CD4-positive, alpha-beta T cell (primary cell): ENCODE measurements at places on chromosomes 6 and 20. TPM values are rescaled to one million over a fixed set of nuclear protein-coding genes. Genes with fewer than 3 reads are reported as not detected.

DNA sequence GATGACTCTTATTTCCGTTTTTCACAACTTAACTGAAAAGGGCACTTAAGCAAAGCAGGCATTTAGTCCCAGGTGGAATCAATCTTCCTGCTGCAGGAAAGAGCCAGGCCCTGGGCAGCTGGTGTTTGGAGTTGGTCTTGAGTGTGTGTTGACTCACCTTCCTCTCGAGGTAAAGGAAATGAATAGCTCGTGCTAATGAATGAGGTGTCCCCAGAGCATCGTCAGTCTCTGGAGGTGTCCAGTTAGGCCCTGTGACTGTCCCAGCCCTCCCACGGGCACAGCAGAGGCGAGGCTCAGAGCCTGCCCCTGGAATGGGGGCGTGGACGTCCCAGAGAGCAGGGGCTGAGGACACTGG is 277.7 kb downstream of the NRN1 start:
- no peak for DNase-seq

DNA sequence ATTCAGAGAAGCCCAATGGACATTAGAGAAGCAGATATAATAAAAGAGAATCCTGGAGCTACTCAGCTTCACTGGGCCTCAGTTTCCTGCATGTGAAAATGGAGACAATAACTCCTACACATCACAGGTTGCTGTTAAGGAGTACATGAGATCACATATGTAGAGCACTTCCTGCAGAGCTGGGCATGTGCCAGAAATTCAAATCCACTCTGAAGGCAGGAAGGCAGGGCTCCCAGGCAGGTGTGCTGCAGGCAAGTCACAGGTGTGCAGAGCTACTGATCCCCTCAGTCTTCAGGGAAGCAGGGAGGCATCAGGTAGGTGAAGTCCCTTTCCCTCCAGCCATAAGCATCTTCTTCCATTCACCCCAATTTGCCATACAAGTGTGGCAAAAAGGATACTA is 48.0 kb downstream of the DST start:
- DNase-seq: peak; percentile 24

GRCh38 chr6:71582820-71583219 is 294.2 kb downstream of the OGFRL1 start:
- DNase-seq: no peak

DNA sequence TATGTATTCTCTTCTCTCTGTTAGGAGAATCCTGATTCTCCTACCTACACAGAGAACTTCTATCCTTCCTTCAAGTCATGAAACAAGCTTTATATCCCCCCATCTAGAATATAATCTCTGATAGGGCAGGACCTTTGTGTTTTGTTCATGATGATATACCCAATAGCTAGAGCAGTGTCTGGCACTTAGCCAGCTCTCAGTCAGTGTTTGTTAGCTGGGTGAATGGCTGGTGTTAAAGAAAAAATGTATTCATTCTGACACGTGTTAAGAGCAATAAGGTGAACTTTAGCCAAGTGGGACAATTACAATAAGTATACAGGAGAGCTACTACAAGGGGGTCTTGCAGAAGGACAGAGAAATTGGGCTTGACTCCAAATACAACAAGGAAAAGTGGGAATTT is 34.3 kb upstream of the TNFRSF21 start:
- DNase-seq: no peak

- DNase-seq: peak; percentile 60
These were observed at the start of gene SYTL3 for GRCh38 chr6:158649289-158650143. SYTL3 (plus strand) TSS chr6:158650054; CDS start chr6:158663269, 13,215 bp downstream.

DNA sequence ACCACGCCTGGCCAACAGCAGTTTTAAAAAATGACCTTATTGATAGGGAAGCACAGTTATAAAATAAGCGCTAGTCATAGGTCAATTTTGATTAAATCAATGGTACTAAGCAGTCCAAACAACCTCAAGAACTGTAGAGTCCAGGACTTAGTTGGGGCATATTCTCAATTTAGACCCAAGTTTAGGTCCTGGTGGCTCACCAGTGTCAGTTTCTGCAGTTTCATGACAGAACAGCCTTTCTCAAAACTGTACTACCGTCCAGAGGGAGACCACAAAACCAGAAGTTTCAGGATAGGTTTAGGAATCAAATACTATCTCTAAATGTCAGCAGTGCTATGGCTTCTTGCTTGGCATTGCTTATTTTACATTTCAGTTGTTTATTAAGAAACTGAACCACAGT is 39.1 kb downstream of the LHFPL5 start:
- no peak for DNase-seq

GRCh38 chr6:101986476-101986875 is 593.0 kb downstream of the GRIK2 start:
- no peak for DNase-seq

GRCh38 chr6:37130704-37131103 is 39.2 kb upstream of the PIM1 start:
- DNase-seq: peak; percentile 34

- no peak for DNase-seq
These were observed 810 bp downstream of the LAMP5 start for GRCh38 chr20:9515214-9515585.

DNA sequence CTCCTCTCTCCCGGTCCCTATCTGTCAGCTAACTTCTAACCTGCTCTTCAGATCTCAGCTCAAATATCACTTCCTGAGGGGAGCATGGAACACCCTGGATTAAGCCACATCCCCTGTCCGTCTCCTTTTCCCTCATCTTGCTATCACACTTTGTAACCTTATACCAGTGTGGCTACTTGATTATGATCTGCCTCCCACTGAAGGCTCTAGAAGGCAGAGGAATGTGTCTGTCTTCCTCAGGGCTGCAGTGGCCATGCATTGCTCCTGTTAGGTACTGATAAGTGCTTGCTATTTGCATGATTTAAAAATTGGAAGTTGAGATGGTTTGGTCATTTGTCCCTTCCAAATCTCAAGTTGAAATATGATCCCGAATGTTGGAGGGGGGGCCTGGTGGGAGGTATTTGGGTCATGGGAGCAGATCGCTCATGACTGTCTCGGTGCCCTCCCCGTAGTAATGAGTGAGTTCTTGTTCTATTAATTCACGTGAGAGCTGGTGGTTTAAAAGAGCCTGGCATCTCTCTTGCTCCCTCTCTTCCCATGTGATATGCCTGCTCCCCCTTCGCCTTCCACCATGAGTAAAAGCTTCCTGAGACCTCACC is 71.4 kb downstream of the PLCB4 start:
- DNase-seq: no peak

Gene EDN1
- 0.80 TPM for total RNA-seq

Gene SLC24A3
- not detected for total RNA-seq

Gene GPLD1
- total RNA-seq: 0.66 TPM

Gene GABRR1
- not detected for total RNA-seq

Gene DPPA5
- not detected for total RNA-seq

Gene MOCS3
- total RNA-seq: 3.0 TPM
